PC-3 (cell line): ENCODE measurements at places on chromosomes 12 and 14.
A peak's percentile ranks its signal among the peaks of the same experiment; 100 is the strongest.

GRCh38 chr12:92396647-92397252, 251.1 kb upstream of the BTG1 start:
- DNase-seq: peak; percentile 85

DNA sequence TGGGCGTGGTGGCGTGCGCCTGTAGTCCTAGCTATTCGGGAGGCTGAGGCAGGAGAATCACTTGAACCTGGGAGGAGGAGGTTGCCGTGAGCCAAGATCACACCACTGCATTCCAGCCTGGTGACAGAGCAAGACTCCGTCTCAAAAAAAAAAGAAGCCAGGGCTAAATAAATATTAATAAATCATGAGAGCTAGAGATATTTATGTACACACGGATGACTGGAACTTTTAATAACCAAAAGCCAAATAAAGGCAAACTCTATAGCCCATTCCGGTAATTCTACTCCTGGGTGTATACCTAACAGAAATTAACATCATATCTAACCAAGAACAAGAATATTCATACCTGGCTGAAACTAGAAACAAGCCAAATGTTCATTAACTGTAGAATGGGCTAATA, 7.7 kb upstream of the TRAFD1 start:
- DNase-seq: peak; percentile 96

GRCh38 chr14:73272393-73272792, 35.1 kb downstream of the PAPLN start:
- DNase-seq: no peak

- no peak for DNase-seq
Measured at GRCh38 chr12:76007640-76008039, 23.9 kb downstream of the PHLDA1 start.

GRCh38 chr12:49017891-49018260, 700 bp downstream of the PRKAG1 start:
- DNase-seq: peak; percentile 35

DNA sequence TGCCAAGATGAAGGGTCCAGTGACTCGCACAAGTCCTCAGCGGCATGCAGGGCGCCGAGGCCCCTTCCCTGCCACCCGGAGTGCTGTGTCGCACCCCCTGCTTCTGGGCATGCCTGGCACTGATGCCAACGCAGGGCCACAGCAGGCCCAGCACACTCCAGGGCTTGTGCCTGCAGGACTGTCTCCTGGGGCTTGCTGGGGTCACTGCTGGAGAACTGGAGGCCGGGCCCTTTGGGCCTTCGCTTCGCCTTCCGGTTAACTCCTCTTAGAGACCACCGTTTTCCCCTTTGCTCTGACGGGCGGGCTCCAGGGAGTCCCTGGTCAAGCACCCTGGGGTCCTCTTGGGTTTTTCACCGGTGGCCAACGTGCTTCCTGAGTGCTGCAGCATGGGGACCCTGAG, 79.6 kb downstream of the WDR20 start:
- no peak for DNase-seq

- no peak for DNase-seq
Measured at GRCh38 chr12:31011746-31012566, 61.7 kb upstream of the DDX11 start.

DNA sequence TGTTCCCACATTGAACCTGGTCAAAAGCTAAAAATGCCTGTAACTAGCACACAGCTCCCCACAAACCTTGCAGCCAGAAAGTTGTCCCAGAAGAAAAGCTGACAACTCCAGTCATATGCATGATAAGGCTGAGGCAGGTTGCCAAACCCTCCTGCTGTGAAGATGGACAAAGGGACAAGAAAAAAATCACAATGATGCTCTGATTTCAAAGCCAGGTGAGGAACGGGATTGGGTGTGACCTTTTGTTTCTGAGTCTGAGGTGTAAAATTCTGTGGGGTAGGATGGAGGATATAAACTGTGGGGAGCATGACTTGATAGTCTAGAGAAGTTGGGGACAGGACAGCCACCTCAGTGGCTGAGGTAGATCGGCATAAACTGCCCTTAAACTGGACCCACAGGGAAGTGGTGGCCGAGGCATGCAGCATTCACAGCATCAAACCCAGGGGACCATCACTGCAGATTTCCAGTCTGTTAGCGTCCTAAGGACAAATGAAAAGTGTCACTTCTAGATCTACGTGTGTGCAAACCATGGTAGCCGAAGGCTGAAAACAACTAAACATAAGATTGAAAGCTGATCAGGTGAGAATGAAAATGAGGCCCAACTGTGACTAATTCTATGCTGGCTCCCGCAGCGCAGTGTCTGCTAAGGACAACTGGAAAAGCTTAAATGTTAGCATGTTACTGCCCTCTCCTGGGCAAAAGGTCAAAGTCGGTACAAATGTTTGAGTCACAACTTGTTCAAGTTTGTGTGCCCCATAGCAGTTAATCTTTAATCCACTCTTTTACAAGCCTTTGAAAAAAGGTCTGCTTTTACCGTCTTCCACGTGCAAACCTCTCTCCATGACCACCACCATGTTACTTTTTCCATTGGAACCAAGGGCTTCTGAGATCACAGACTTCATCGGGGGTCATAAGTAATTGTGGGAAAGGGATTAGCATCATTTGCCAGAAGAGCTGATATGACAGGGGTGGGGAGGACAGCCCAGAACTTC, 39.8 kb downstream of the GRIN2B start:
- peak; percentile 72 for DNase-seq

DNA sequence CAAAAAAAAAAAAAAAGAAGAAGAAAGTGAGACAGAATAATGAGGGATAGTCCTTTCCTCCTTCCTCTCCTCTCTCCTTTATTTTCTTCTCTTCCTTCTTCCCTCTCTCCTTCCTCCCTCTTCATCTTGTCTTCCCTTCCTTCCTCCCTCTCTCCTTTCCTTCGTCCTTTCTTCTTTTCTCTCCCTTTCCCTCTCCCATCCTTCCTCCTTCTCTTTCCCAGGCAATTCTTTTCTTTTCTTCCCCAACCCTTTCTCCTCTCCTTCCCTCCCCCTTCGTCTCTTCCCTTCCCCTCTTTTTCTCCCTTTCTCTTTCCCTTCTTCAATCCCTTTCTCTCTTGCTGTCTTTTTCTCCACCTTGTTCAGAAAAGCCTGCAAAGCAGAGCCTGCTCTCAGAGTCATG, 3.6 kb upstream of the CHST11 start:
- no peak for DNase-seq

DNA sequence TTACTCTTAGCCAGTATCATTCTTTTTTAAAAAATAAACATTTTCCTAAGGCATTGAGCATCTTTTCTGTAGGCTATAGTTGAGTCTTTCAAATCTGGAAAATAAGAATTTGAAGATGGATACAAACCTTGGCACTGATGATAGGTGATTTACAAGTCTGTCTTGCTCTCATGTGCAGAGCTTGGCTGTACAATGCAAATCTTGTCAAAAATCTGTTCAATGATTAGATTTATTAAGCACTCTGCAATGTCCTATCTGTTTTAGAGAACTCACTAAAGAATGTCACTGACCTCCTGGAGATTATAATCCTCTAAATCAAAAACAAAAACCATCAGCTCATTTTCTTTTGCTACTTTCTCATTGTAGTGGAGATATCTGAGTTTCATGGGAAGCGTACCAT, 42.8 kb upstream of the AMIGO2 start:
- no peak for DNase-seq

- peak; percentile 74 for DNase-seq
Measured at GRCh38 chr14:97275276-97275675, 478.1 kb downstream of the VRK1 start.

- DNase-seq: no peak
Measured at GRCh38 chr14:78048120-78048519, 122.1 kb upstream of the NRXN3 start.

DNA sequence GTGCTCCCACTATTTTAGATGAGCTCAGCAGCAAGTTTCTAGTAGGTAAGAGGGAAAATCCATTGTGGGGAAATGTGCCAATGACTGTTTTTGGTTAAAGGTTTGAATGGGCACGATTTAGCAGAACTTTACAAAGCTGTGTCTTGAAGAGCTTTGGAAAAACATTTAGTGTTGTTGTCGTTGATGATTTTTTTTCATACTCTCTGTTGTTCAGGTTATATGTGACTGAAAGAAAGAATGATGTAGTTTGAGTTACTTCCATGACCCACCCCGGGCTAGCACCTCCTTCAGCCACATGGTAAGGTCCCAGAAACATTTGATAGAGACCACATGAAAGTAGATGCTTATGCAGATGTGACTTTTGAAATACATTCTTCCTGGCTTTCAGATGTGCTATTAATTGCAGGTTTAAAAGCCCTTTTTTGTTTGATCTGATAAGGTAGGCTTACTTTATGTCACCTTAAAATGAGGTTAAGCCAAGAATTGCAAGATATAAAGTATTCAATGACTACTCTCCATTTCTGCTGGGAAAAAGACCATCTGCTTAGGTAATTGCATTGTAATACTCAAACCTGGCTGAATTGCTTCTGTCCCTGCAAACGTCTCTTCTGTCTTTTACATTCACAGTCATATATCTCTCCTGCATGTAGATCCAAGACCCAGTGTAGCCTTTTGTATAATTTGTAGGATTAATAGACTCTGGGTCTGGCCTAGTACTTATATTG, 250.6 kb downstream of the RGS6 start:
- DNase-seq: no peak

GRCh38 chr14:104897330-104898194, 27.1 kb upstream of the PLD4 start:
- DNase-seq: no peak

- no peak for DNase-seq
Measured at GRCh38 chr14:49019467-49020115, 566.6 kb downstream of the RPS29 start.

GRCh38 chr12:42873401-42873800, 283.9 kb upstream of the PRICKLE1 start:
- peak; percentile 77 for DNase-seq

- no peak for DNase-seq
Measured at GRCh38 chr12:89456565-89456964, 68.0 kb downstream of the GALNT4 start.

- no peak for DNase-seq
Measured at GRCh38 chr14:96580566-96580965, 78.4 kb downstream of the PAPOLA start.

GRCh38 chr14:68176687-68177086, 357.1 kb downstream of the RAD51B start:
- no peak for DNase-seq

DNA sequence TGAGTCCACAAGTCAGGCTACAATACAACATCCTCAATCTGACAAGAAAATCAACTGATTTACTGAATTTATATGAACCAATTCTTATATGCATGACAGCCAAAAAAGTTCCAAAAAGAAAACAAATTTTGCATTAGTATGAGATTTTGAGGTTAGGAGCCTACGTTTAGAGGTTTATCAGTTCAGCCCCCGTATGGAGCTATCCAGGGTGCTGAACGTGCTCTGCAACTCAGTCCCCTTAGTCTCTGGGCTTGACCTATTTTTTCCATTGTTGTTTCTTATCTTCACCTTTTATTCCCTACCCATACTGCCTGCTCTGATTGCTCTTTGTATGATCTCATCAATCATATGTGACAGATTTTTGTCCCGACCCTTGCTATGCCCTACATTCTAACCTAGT, 693.0 kb downstream of the NRXN3 start:
- peak; percentile 45 for DNase-seq

- DNase-seq: no peak
Measured at GRCh38 chr12:101969-102878, 35.7 kb downstream of the IQSEC3 start.

GRCh38 chr14:54170301-54170700, 213.7 kb upstream of the BMP4 start:
- no peak for DNase-seq

GRCh38 chr12:70635755-70636154, 1.5 kb downstream of the PTPRB start:
- no peak for DNase-seq

GRCh38 chr12:127176804-127177203, 1090.2 kb upstream of the TMEM132C start:
- DNase-seq: no peak

DNA sequence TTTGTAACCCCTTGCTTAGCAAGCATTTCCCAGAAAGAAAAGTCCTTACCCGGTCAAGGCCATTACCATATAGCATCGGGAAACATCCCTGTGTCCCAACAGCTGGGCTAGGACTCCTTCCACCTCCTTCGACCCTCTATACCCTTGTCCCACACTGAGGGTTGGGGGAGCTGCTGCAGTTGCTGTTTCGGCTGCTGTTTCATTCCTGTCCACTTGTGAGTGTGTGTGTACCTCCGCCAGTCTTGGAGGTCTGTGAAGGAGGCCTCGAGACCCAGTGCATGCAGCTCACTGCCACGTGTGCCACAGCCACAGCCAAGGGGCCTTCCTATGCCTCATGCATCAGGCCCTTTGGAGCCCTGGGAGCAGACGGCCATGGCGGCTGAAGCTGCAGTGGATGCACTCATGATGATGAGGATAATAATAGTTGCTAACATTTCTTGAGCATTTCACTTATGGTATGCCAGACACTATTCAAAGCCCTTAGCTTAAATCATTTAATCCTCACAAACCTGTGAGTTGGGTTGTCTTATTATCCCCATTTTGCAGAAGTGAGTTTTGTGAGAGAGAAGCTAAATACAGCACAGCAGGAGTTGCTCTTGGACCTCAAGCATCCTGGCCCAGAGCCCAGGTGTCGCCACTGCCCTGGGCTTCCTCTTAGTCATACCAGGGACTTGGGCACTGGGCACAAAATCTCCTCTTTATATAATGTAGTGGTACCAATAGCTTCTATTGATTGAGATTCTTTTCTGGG, 156.5 kb downstream of the PRKCH start:
- DNase-seq: peak; percentile 91

DNA sequence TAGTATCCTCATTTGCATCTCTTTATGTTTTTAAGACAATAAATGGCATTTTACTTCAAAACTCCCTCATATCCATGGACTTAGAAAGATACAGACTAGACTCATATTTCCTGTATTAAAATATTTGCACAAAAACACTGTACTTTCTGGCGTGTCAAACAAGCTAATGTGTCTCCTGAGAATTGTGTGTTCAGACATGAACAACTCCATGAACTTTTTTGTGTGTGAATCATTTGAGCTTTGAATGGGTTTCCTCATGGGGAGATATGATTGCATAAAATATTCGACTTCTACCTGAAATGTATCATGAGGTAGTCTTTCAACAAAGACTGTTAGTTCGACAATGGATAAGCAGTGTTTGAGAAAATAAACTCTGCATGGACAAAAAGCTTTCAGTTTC, 58.8 kb downstream of the TMEM30B start:
- no peak for DNase-seq

DNA sequence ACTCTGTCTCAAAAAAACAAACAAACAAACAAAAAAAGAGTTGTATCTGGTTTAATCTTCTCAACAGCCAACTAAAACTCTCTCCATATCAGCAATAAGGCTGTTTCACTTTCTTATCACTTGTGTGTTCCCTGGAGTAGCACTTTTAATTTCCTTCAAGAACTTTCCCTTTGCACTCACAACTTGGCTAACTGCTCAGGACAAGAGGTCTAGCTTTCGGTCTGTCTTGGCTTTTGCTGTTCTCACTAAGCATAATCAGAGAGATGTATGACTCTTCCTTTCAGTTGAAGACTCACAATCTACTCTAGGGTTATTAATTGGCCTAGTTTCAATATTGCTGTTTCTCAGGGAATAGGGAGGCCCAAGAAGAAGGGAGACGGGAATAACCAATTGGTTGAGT, 12.3 kb downstream of the NEMP1 start:
- no peak for DNase-seq

- no peak for DNase-seq
Measured at GRCh38 chr14:45587142-45587541, 334.1 kb upstream of the MIS18BP1 start.

- peak; percentile 14 for DNase-seq
Measured at GRCh38 chr14:96117101-96117897, 78.1 kb downstream of the C14orf132 start.
